Esophagus muscularis mucosa (tissue), 4 donors: ENCODE measurements at places on chromosomes 16 and 17. TPM values are rescaled to one million over a fixed set of nuclear protein-coding genes. Genes with fewer than 3 reads are reported as not detected.

HASPIN gene
- total RNA-seq = 0.23 TPM

PRR29 gene
- total RNA-seq = 0.42 TPM

KCNJ2 gene
- 11.2 TPM for total RNA-seq

INCA1 gene
- 4.6 TPM for total RNA-seq

CLEC18A gene
- 0.50 TPM for total RNA-seq

RPRML gene
- total RNA-seq = not detected

FNDC8 gene
- not detected for total RNA-seq

APPBP2 gene
- 26.8 TPM for total RNA-seq

EFNB3 gene
- 0.17 TPM for total RNA-seq

SMG6 gene
- total RNA-seq = 38.2 TPM

QRICH2 gene
- total RNA-seq = 1.7 TPM

RCVRN gene
- total RNA-seq = not detected

C16orf92 gene
- not detected for total RNA-seq

ZNF174 gene
- total RNA-seq = 23.2 TPM

TBC1D3I gene
- 0.19 TPM for total RNA-seq

- DNase-seq = no peak
Observed at GRCh38 chr16:65278874-65279273, 157.0 kb upstream of the CDH11 start.

DNA sequence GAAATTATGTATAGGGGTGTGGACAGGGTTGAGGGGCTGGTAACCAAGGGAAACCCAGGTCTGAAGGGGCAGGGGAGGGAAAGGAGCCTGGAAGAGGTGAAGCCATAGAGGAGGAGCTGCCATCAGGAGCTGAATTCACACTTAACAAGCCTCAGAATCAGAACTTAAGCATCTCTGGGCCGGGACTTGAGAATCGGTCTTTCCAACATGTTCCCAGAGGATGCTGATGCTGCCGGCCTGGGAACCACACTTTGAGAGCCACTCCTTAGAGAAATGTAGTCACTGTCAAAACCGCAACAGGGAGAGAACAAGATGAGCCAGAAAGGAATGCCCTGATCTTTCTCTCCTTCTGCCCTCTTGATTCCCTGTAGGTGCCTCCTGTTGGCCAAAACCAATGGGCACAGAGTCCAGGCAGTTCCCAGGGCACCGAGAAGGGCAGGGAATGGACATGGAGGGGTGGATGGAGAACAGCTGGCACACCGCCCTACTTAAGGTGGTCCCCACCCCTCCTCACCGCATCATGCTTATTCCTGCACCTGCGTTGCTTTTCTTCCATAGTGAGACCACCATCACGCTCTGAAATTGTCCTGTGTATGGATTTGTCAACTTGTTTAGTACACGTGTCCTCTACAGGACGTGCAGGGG, 88.5 kb downstream of the GSG1L start:
- no peak for DNase-seq

DNA sequence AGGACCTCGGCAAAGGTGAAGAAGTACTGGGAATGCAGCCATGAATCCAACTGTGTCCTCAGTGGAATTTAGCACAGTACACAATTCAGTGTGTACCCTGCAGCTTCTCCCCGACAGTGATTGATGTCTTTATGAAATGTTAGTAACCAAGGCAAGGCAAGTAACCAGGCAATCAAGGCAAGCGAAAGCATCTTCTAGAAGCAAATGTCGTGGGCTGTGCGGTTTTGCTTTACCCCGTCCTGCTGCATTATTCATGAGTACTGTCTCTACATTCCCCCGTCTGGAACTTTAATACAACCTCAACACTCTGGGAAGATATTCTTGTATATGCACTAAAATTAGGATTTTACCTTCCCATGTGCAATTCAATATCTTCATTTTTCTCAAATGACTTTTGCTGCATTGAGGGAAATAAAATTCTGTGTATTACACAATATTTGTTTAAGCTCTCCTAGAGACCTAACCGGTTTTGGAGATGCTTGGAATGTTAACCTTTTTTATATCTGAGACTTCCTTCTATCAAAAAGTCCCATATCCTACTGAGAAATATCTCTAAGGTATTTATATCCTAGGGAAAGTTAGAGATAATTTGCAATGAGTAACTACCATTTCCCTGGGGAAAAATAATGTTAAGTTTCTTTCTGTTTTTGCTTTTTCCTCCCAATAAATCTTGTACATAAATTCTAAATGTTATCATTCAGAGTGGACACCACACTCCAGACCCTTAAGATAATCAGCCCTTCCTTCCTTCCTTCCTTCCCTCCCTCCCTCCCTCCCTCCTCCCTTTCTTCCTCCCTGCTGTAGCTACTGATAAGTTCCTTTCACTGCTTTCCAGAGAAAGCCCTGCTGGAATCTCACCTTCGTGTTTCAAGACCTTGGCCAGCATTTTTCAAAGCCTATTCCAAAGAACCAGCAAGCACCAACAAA, 51.9 kb upstream of the ADORA2B start:
- DNase-seq = no peak

DNA sequence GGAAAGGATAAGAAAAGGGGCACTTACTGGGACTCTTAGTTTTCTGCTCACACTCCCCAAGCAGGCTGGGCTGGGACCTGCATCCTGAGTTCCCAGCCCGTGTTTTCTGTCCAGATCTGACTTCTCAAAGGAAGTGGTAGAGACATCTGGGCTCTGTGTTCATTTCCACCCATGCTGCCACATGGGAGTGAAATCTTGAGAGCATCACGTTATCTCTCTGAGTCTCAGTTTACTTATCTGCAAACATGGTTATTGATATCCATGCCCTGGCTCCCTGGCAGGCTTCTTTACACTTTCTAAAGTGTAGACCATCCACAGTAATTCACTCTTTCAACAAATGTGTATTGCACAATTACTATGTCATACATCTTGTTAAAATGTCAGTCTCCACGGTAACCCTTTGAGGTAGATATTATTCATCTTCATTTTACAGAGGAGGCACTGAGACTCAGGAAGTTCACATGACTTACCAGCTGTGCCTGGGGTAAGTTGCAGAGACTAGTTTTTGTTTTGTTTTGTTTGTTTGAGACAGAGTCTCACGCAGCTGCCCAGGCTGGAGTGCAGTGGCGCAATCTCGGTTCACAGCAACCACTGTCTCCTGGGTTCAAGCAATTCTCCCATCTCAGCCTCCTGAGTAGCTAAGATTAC, 3.4 kb downstream of the ZNF688 start:
- DNase-seq = no peak

DNA sequence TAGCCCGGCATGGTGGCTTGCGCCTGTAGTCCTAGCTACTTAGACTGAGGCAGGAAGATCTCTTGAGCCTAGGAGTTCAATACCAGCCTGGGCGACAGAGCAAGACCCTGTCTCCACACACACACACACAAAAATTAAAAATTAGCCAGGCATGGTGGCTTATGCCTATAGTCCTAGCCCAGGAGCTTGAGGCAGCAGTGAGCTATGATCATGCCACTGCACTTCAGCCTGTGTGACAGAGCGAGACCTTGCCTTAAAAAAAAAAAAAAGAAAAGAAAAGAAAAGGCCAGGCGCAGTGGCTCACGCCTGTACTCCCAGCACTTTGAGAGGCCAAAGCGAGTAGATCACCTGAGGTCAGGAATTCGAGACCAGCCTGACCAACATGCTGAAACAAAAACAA, 23.9 kb downstream of the C17orf75 start:
- DNase-seq = no peak

DNA sequence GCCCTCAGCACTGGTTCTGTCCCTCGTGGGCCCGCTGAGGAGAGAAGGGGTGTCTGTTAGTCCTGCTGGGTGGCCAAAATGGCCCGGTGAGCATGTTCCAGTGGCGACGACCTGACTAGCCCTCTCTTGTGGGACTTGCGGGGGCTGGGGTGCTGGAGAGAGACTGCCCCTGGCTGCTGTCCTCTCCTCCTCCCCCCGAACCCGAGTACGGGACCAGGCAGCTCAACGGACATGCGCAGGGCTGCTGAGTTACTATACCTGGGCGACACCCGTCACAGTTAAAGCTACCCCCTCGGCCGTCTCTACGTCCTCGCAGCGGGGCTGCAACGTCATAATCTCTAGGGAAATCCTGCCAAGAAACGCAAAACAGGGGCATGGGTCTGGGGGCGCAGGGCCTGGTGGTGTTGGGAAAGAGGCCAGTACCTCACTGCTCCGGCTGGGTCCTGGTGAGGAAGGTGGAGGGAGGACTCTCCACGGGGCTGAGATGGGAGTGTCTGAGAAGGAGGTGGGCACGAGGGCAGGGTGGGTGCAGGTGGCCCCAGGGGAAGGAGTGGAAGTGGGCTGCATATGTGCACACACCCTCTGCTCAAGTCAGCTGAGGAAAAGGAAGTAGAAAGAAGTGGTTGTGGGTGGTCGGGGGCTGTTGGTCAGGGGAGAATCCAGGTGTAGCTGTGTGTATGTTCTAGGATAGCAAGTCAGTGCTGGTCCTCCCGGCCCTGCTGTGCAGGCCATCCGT, 13.4 kb downstream of the FLOT2 start:
- no peak for DNase-seq

- DNase-seq = no peak
Observed at GRCh38 chr17:79002796-79003593, 6.6 kb downstream of the CANT1 start.

GRCh38 chr17:65446043-65446442, 115.4 kb downstream of the AXIN2 start:
- no peak for DNase-seq

- no peak for DNase-seq
Observed at GRCh38 chr17:79561486-79562133, 49.2 kb downstream of the RBFOX3 start.

DNA sequence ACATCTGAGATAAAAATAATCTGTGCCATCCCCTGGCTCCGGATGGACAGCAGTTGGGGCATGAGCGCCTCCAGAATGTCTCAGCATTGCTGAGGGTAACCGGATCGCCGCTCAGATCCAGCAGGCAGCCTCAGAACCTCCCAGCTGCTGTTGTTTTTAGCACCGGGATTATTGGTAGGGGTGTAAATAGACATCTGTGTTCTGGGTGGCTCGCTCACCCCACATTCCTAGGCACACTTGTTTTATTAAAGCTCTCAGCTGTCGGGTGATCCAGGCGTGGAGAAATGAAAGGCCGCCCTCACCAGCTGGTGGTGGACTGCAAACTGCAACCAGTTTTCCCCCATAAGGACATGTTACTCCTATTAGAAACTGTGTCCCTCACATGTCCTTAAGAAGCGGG, 32.1 kb downstream of the MYH3 start:
- no peak for DNase-seq

DNA sequence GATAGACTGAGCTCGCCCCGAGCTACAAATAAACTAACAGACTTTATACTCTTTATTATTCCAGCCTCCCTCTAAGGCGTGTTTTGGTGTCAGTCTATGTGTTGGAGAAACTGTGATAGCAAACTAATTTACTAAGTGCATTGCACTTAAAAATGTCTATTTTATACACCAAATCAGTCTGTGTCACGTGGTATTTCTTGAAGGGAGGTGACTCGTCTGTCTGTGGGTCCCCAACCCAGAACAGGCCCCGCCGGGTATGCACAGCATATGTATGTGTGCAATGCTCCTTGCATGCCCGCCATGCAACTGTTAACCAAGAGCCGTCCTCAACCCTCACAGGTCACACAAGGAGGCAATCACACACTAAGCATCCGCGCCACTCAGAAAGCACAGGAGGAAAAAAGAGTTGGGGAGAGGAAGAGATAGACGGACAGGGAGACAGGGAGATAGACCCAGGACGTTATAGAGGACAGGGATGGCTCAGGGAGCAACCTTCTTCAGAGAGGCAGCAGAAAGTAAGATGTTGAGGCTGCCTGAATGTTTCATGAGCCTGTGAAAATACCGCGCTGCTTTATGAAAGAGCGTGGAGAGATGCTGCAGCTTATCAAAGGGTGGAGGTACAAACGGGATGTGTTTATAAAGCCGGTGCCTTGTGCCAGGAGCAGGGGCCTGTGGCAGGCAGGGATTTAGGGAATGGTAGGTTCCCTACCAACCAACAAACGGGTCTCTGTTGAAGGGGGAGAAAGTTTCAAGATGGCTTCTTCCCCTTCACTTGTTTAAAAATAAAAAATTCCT, 4.2 kb downstream of the RBFOX3 start:
- DNase-seq = no peak

DNA sequence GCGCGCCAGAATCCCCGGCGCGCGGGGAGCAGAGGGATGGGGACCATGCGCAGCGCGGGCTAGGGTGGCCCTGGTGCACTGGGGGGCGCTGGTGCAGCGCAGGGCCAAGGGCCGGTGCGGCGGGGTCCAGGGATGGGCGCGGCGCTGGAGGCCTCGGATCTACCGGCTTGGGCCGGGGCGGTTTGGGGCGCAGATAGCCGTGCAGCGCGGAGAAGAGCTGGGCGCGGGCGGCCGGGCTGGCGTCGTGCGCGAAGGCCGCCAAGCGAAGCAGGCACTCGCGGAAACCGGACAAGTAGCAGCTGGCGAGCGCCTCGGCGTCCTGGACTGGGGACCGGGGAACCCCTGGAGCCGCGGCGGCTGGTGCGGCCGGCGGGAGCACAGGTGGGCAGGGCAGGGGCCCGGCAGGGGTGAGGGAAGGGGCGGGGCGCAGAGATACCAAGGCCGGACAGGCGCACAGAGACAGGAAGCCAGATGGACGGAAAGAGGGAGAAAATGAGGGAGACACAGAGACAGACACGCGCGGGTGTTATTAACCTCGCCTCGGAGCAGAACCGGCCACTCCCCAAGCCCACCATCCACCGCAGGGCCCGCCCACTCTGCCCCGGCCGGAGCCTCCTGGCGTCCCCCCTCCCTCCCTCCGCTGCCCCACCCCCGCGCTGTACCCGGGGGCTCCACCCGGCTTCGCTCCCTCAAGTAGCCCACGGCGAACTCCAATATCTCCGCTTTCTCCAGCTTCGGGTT, 2.1 kb downstream of the HES7 start:
- no peak for DNase-seq

GRCh38 chr16:50774405-50774804, 32.5 kb downstream of the CYLD start:
- DNase-seq = no peak

DNA sequence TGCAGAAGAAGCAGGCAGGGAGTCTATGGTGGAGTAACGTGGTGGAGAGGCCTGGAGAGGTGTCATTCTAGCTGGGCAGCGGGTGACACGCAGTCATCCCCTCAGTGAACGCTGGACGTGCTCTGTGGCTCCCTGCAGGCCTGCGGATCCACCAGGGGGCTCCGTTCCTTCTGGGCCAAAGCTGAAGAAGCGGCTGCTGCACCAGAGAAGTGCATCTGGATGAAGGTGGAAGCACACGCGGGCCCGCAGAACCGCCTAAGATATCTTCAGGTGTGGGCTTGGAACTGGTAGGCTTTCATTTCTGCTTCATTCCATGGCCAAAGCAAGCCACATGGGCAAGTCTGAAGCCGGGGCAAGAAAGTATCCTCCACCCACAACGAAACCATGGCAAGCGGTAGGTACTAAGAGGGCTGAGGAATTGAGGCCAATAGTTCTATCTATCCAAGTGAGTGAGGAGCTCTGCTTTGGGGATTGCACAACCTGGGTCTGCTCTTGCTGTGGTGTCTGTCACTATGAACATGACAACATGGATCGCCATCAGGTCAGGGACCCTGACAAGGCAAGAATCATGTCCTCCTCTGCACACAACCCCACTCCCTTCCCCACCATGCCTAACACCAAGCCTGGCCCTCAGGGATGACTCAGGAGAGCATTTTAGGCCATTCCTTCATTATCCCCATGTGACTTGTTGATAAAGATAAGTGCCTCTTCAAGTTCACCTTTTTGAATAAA, 78.9 kb upstream of the FBXO47 start:
- DNase-seq = no peak

- no peak for DNase-seq
Observed at GRCh38 chr16:74573622-74574021, 33.3 kb downstream of the GLG1 start.

- DNase-seq = no peak
Observed at GRCh38 chr17:17548044-17548443, 43.5 kb downstream of the PEMT start.
